Activated CD4-positive, alpha-beta memory T cell treated with anti-CD3 and anti-CD28 coated beads for 36 hours (primary cell): ENCODE measurements at places on chromosomes 6 and 20. TPM values are rescaled to one million over a fixed set of nuclear protein-coding genes. Genes with fewer than 3 reads are reported as not detected.
A peak's percentile ranks its signal among the peaks of the same experiment; 100 is the strongest.

DNA sequence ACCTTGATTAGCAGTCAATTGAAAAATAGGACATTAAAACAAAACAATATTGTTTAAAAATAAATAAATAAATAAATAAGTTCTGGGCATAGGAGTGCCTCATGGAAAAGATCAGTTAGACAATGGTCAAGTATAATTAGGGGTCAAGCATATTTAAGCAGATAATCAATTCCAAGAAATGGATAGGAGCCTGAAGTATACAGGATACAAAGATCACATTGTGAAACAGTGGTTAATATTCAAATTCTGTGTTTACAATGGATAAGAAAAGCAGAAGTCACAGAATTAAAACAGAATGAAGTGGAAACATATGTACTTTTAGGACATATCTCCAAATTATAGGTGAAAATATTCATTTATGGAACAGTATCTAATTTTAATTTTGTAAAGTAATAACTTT lies 1028.6 kb upstream of the CITED2 start:
- H3K4me1 ChIP-seq, result no peaks in the 10 kb centered on the region
- no peaks in the 10 kb centered on the region for H3K36me3 ChIP-seq
- DNase-seq, result no peak
- peaks cover 2% of the 10 kb centered on the region for H3K27me3 ChIP-seq

GRCh38 chr20:10674684-10675449 lies 1.1 kb upstream of the JAG1 start:
- peaks cover 26% of the 10 kb centered on the region for H3K4me1 ChIP-seq
- H3K27me3 ChIP-seq, result peaks cover 67% of the 10 kb centered on the region
- H3K4me3 ChIP-seq, result no peak overlapping the region
- peak; percentile 61 for DNase-seq
- no peaks in the 10 kb centered on the region for H3K36me3 ChIP-seq

DNA sequence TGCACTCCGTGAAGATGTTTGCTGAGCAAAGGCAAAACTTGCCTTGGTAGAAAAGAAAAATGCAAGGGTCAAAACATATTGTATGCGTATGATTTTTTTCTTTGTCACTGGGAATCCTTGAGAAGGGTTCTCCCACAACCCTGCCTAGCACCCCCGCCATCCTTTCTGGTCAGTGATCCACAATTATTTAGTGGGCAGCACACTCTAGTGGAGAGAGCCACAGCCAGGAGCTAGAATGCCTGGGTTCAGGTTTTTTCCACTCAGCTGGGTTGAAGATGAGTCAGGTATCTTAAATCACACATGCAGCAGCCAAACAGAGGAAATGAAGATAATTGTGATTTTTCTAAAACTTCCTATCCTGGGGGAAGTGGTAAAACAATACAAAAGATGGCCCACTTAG lies 243.1 kb downstream of the PKHD1 start:
- H3K4me3 ChIP-seq, result no peak overlapping the region
- no peaks in the 10 kb centered on the region for H3K27me3 ChIP-seq
- DNase-seq, result no peak
- no peak overlapping the region for H3K27ac ChIP-seq

Gene TRIM40
- not detected for total RNA-seq

DNA sequence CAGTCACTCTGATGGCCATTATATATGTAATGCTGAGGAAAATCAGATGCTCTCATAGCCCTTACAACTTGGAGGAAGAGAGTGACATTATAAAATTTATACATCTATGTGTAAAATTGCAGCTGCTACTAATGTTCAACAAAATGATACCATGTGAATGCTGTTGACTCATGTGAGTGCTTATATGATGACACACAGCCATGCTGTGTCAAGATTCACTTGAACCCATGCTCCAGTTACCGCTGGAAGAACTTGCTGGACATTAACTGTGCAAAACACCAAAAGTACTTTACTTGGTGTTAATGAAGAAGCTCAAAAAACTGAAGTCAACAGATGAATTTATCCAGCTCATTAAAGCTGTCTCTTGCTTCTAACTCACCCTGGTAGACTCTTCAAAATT lies 318.9 kb upstream of the PLCB4 start:
- no peaks in the 10 kb centered on the region for H3K27me3 ChIP-seq
- no peaks in the 10 kb centered on the region for H3K36me3 ChIP-seq
- no peaks in the 10 kb centered on the region for H3K4me1 ChIP-seq
- H3K4me3 ChIP-seq, result no peak overlapping the region

- H3K27ac ChIP-seq, result no peak overlapping the region
- no peak overlapping the region for H3K4me3 ChIP-seq
- no peaks in the 10 kb centered on the region for H3K27me3 ChIP-seq
- DNase-seq, result no peak
- H3K4me1 ChIP-seq, result peaks cover 6% of the 10 kb centered on the region
- no peaks in the 10 kb centered on the region for H3K36me3 ChIP-seq
Observed at GRCh38 chr6:135322427-135323201, 141.5 kb downstream of the MYB start.

Gene CALHM4
- not detected for total RNA-seq

DNA sequence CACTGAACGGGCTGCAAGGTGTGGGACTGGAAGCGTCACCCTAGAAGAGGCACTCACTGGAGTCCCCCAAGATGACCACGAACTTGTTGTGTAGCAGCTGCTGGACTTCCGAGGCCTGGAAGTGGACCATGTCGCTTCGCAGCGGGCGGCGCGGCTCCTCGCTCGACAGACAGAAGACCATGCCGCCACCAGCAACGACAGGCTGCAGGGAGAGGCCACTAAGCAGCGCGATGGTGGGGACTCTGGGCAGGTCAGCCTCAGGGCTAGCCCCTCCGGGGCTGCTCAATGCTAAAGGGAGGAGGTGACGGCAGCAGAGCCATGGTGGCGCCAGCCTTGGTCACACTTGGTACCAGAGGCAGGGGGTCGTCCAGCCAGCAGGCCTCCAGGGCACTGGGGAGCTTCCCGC lies 720 bp downstream of the PCED1A start:
- peak overlapping the region; percentile 60 for H3K4me3 ChIP-seq
- peaks cover 7% of the 10 kb centered on the region for H3K36me3 ChIP-seq
- no peak for DNase-seq
- peak overlapping the region; percentile 59 for H3K27ac ChIP-seq
- peaks cover 31% of the 10 kb centered on the region for H3K4me1 ChIP-seq
- H3K27me3 ChIP-seq, result no peaks in the 10 kb centered on the region

GRCh38 chr20:32830437-32830836 lies 10.7 kb downstream of the MAPRE1 start:
- DNase-seq, result no peak
- peaks cover 45% of the 10 kb centered on the region for H3K36me3 ChIP-seq
- peak overlapping the region; percentile 31 for H3K27ac ChIP-seq
- no peak overlapping the region for H3K4me3 ChIP-seq
- H3K4me1 ChIP-seq, result peaks cover 53% of the 10 kb centered on the region

GRCh38 chr6:138656364-138657064 lies 117.1 kb upstream of the CCDC28A start:
- DNase-seq, result no peak
- no peaks in the 10 kb centered on the region for H3K36me3 ChIP-seq
- peaks cover 11% of the 10 kb centered on the region for H3K27me3 ChIP-seq
- peaks cover 28% of the 10 kb centered on the region for H3K4me1 ChIP-seq
